Activated naive CD8-positive, alpha-beta T cell treated with anti-CD3 and anti-CD28 coated beads, Interleukin-2, amount 10 ng/mL, durations not matched to agents 7 days and 5 days (primary cell): ENCODE measurements at places on chromosomes 7 and 10.
A peak's percentile ranks its signal among the peaks of the same experiment; 100 is the strongest.

- no peak for DNase-seq
Observed at GRCh38 chr10:24481241-24481640, 242.4 kb downstream of the ARHGAP21 start.

- peak; percentile 1 for DNase-seq
Observed at GRCh38 chr7:44062903-44063295, 2.5 kb downstream of the PGAM2 start.

GRCh38 chr10:51832652-51833383 lies 133.4 kb upstream of the CSTF2T start:
- no peak for DNase-seq

GRCh38 chr7:2843191-2843685 lies 870 bp downstream of the GNA12 start:
- DNase-seq: no peak

GRCh38 chr10:95474228-95475002 lies 86.8 kb downstream of the SORBS1 start:
- DNase-seq: no peak

GRCh38 chr7:7271094-7271874 lies 88.9 kb downstream of the C1GALT1 start:
- DNase-seq: no peak

GRCh38 chr7:107387573-107388219 lies 82.2 kb upstream of the GPR22 start:
- no peak for DNase-seq

DNA sequence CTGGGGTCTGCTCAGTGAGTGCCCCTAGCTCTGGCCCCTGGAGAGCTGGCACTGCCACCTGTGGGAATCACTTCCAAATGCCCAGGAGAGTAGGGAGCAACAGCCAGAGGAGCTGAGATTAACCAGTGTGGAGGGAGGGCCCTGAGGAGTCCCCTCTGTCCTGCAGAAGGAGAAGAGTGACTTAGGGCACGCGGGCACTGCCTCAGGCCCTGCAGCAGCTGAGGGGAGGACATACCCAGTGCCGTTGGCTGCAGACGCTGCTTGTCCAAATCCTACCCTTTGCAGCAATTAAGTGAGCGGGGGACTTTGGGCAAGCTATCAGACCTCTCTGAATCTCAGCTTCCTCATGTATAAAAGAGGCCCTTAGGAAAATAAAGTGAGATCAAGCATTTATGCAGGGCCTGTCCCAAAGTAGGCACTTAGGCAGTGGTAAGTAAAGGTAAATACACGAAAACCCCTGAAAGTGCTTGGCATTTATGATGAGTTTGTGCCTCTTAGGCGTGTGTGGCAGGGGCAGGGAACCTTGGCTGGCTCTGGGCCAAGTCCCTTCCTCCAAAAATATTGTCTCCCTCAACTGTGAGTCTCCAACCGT lies 16.9 kb downstream of the PRF1 start:
- DNase-seq: no peak

DNA sequence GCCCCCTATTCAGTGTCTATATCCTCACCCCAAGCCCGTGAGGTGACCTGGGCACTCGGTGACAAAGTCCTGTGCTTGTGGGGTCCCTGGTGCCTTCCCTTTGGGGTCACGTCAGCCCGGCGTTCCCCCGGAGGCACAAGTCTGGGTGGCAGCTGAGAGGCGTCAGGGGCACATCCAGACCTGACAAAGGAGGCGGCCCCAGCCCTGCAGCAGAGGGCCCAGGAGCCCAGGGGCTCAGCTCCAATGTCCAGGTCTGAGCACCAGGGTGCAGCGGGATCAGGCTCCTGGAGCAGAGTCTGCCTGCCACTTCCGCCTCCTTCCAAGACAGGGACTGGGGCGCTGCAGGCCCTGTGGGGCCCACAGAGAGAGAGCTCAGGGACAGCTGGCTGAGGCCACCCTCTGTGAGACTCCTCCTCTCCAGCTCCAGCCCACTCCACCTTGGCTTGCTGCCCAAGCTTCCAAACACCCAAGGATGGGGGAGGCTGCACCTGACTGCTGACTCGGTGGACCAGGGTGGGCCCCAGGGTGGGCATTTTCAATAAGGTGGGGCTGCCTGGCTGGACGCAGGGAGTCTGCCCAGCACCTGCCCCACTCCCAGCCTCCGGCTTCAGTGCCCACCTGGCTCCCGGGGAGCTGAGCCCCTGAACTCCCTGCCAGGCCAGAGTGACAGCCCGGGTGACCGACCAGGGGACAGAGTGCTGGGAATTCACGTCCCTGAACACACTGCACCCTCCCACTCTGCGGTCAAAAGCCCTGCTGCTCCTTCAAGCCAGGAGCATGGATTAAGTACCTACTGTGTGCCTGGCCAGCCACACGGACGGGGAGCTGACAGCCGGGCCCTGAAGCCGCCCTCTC lies 1.0 kb upstream of the KNDC1 start:
- DNase-seq: no peak

- no peak for DNase-seq
Observed at GRCh38 chr7:114857605-114858004, 64.3 kb upstream of the MDFIC start.

- DNase-seq: no peak
Observed at GRCh38 chr7:107696330-107696946, 35.8 kb downstream of the SLC26A4 start.

DNA sequence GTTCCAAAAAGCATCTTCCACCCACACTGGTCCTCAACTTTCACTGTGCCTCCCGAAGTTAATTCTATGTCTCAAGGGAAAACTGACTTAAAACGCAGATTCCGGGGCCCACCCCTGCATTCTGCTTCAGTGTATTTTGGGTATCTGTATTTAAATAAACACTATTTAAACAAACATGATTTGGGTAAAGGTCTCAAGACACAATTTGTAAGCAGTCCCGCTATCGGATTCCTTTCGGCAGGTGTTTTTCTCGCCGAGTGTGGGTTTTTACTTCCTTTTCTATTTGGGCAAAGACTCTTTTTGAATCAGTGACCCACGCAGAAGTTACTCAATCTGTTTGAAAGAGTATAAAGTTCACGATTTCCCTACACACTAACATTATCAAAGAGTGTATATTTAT lies 1.2 kb downstream of the PDIA4 start:
- DNase-seq: no peak
